ENCODE measurements at places on chromosomes 3 and 15.

GRCh38 chr3:31707286-31707685 is 174.6 kb downstream of the STT3B start:
- DNase-seq = no peak

DNA sequence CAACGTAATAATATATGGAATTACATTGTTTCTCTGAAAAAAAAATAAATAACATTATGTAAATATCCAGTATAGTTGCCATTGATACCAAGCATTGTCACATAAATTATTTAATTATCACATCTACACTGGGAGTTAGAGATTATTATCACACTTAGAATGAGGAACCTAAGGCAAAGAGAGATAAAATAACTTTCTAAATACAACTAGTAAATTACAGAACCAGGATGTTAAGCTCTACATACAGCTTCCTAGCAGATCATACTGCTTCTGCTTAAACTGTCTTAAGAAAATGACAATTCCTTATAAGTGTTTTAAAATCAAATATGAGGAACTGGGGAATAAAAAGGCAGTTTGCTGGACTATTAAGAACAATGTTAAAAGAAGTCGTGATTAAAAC is 104.5 kb downstream of the NSUN3 start:
- no peak for DNase-seq

GRCh38 chr3:71372911-71373637 is 210.5 kb downstream of the FOXP1 start:
- DNase-seq = no peak

- no peak for DNase-seq
These were observed 53.4 kb downstream of the SLC6A11 start for GRCh38 chr3:10869460-10869859.

DNA sequence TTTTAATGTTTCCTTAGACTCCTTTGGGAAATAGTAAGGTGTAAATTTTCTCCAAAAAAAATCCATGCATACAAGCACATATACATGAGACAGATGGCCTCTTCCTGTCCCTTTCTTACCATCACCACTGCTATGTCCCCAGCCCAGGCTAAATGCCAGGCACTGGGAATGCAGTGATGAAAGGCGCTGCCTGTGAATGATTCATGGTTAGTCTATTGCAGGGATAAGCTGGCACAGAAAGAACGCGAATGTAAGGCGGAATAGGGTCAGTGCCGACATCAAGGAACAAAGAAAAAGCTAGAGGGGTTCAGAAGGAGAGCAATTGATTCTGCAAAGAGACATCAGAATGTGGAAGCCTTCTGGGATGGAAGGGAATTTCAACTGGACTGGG is 36.2 kb upstream of the CFAP161 start:
- DNase-seq = no peak

GRCh38 chr3:24595796-24596195 is 101.1 kb upstream of the THRB start:
- no peak for DNase-seq

DNA sequence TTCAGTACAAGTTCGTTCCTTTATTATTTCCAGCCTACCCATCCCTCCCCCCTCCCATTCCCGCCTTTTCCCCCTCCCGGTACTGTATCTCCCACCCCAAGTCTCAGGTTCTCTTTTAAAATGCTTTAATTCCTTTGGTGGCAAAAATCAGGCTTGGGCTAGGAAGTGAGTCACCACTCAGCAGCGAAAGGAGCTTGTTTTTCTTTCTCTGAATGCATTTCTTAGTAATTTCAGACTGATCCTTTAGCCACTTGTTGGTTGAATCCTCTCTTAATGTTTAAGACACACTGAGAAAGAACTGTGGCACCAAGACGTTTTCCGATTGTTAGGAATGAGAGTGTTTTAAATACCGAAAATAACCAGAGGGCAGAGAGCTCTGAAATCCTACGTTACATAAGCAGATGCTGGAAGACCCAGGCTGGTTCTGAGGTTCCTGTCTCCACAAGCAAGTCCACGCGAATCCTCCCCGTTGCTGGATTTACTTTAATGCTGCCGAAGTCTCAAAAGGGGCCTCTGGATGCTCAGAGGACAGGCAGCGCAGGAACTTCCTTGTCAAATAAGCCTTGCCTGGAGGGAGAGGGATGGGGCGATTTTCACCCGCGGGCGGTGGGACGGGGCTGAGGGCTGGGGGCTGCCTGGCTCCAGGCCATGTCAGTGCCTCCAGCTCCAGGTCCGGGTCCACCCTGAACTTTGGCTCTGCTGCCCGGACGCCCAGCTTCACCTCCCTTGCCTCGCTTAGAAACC is 854 bp upstream of the COL8A1 start:
- DNase-seq = no peak

GRCh38 chr15:69604072-69604411 is 151.4 kb downstream of the RPLP1 start:
- DNase-seq = no peak

DNA sequence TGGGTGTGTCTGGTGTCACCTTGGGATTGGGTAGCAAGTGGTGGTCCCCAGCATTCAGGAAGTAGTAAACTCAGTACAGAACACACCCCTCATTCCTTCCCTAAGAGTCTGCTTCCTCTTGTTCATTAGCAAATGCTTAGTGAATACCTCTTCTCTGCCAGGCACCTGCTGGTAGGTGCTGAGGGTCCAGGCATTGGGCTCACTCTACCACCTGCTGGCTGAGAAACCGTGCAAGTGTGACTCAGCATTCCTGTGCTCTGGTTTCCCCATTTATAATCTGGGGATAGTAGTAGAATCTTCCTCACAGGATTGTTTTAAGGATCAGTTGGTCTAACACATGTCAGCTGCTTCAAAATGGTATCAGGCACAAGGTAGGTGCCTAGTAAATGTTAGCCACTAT is 4.8 kb downstream of the SHF start:
- no peak for DNase-seq
